Activated CD4-positive, alpha-beta T cell treated with anti-CD3 and anti-CD28 coated beads for 24 hours (primary cell): ENCODE measurements at places on chromosomes 3 and 15.

DNA sequence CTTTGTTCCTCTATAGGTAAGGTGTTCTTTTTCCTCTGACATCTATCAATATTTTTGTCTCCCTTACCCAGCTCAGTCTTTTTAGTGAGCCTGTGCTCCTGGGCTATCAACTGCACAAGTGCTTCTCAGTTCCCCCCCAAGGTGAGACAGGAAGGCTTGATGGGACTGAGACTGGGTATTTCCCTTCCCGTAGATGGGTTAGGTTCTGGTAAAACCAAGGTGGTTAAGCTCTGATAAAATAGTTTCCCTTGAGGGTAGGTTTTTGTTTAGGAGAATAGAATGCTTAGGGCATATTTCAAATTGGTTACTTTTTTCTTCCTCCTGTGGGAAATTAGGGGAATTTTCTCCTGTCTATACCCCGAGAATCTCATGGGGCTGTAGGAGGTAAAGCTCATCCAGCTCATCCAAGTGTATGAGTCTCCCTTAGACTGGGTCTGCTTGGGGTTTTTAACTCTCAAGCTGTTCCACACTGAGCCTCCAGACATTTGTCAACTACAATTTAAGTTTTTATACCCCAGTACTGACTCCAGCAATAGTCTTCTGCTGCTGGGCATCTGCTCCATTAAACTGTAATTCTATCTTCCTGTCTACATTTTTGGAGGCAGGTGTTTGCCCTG, 44.9 kb downstream of the OXSR1 start:
- DNase-seq: no peak

DNA sequence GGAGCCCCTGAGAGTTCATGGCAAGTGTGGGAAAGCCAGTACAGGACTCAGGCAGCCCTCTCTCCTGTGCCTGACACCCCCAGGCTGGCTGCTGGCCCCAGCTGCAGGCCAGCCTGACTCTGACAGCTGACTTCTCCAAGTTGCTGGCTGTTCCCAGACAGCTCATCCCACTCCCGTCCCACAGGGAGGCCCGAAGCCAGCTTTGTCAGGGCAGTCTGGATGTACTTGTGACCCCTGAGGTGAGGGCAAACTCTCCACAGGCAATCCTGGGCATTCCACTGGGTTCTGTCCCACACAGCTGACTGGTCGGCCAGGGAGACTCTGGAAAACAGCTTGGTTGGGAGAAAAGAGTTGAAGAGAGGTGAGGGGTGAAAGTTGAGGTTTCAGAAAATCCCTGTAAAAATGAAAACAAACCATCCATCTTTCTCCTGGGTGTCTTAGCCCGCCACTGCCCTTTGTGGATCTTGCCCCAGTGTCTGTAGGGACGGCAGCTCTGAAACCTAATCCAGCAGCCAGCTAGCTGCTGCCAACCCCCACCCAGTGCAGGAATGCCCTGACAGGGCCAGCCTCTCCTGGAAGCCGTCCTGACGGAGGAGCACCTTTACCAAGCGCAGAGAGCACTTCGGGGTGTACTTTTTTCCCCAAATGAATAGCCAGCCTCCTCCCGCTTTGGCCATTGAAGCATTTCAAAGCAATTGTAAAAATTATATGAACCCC, 87.9 kb downstream of the DNAJB8 start:
- DNase-seq: no peak

- DNase-seq: no peak
Observed at GRCh38 chr3:33315826-33316225, 38.6 kb downstream of the FBXL2 start.

DNA sequence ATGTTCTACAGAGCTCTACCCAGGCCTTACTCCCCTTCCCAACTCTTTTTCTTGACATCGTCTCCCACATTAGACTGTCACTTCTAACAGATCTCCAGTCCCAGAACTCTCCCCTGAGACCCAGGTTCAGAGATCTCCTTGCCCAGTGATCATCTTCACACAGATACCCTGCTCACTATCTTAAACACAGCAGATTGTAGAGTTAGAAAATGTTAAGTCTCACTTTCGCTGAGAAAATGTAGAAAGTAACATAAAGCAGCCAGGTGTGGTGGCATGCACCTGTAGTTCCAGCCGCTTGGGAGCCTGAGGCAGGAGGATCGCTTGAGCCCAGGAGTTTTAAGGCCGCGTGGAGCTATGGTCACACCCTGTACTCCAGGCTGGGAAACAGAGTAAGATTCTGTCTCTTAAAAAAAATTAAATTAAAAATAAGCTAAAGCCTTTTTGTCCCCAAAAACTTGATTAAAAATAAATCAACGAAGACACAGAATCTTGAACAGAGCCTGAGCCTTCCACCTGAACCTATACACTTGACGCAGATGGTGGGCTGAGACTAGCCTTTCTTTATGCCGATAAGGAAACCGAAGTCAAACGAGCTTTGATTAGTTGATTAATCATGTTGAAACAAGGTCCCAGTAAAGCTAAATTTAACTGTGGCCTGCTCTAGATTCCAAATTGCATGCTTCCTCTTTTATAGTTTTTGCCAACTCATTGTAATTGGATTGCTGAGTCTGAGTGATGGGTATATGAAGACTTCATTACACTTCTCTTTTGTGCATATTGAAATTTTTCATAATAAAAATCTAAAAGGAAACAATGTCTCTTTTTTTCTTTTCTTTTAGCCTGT, 31.3 kb upstream of the BLM start:
- DNase-seq: no peak

GRCh38 chr3:178336336-178336735, 199.9 kb upstream of the KCNMB2 start:
- DNase-seq: no peak

DNA sequence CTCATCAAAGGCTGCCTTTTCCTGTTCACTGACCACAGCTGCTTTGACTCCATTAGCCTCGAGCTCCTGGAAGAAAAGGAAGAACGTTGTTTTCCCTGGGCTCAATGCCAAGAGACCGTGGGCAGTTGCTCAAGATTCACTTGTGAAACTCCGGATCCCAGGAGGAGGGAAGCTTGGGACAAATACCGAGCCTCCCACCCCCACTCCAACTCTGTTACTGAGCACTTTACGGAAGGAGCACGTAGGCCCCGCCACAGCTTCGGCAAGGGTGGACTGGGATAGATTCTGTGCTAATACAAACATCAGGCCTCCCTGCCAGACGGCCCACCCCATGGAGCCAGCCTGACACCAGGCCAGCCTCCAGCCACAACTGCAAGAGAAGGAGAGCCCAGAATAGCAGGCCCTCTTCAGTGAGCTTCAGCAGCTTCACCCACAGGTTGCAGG, 10.8 kb upstream of the FANCD2 start:
- no peak for DNase-seq

GRCh38 chr15:28110481-28110881, 11.4 kb upstream of the OCA2 start:
- no peak for DNase-seq
